ENCODE measurements at places on chromosomes 12 and 14. TPM values are rescaled to one million over a fixed set of nuclear protein-coding genes. Genes with fewer than 3 reads are reported as not detected.

NUAK1 gene
- total RNA-seq: 9.1 TPM

SLC7A8 gene
- total RNA-seq: 17.8 TPM

DNA sequence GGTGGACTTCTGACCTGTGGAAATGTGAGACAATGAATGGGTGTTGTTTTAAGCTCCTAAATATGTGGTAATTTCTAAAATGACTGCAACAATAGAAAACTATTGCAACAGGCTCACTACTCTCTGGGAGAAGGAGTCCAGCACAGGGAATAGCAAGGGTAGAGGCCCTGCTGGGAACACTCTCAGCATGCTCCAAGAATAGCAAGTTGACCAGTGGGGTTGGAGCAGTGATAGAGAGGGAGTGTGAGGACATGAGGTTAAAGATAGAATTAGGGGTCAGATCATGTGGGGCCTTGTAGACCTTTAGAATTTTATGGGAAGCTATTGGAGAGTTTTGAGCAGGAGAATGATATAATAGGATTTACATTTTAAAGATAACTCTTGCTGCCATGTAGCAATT lies 346.7 kb upstream of the CCDC196 start:
- no peak for DNase-seq

GRCh38 chr14:24013654-24014514 lies 25.2 kb downstream of the DHRS4L2 start:
- peak; percentile 54 for DNase-seq

KRT3 gene
- total RNA-seq: not detected

DNA sequence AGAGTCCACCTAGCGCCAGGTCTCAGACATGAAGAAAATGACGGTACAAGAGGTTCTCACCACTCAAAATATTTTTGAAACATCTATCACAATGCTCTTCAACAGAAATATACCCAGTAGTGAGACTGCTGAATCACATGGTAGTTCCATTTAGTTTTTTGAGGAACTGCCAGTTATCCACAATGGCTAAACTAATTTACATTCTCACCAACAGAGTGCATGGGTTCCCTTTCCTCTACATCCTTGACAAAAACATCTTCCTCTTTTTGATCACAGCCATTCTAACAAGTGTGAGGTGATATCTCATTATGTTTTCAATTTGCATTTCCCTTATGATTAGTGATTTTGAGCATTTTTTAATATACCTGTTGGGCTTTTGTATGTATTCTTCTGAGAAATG lies 5.7 kb upstream of the GPR65 start:
- DNase-seq: no peak

DNA sequence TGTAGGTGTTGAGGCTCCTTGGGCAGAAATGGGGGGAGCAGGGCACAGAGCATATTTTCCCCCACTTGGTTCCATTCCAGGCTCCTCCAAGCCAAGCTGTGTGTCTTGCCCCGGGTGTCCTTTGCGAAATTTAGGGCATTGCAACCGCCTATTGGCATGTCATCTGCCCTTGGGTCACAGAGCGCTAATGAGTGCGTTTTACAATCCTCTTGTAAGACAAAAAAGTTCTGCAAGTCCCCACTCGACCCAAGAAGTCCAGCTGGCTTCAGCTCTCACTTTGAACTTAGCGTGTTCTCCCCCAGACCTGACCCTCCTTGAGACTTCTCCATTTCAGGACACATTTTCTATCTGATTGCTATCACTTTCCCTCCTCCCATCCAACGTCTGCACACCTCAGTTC lies 6.1 kb upstream of the LRTM2 start:
- DNase-seq: no peak

- DNase-seq: no peak
These were observed 948.2 kb downstream of the GALC start for GRCh38 chr14:87044807-87045206.

DNA sequence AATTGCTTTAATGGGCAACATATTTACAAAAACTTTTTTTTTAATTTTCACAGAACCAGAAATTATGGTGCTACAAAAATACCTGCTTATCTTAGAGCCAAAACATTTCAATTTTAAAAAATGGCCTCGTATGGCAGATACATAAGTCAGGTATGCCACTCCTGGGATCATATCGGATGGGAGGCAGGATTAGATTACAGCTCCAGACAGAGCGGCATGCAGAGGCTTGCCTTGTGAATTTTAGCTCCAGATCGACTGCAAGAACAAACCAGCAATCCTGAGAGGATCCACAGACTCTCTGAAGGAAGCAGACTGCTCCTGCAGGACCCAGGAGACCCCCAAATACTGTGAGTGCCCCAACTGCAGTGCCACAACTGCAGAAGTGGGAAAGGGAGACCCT lies 169.3 kb upstream of the AMIGO2 start:
- no peak for DNase-seq

Measured in body of pancreas (tissue), 4 donors.